ENCODE measurements at places on chromosomes 3 and 15. TPM values are rescaled to one million over a fixed set of nuclear protein-coding genes. Genes with fewer than 3 reads are reported as not detected.

IL17RD gene
- total RNA-seq, result 1.1 TPM

FBXO40 gene
- total RNA-seq, result not detected

AHSG gene
- not detected for total RNA-seq

STRIT1 gene
- total RNA-seq, result not detected

ANKRD34C gene
- total RNA-seq, result not detected

LIPC gene
- 1.3 TPM for total RNA-seq

SH2D7 gene
- not detected for total RNA-seq

CTSH gene
- 7.5 TPM for total RNA-seq

DAZL gene
- total RNA-seq, result not detected

CLRN1 gene
- total RNA-seq, result not detected

WDR76 gene
- 2.7 TPM for total RNA-seq

TMEM207 gene
- total RNA-seq, result not detected

RMDN3 gene
- total RNA-seq, result 14.5 TPM

PLS1 gene
- 0.14 TPM for total RNA-seq

ENTPD3 gene
- total RNA-seq, result 0.14 TPM

ZBED2 gene
- 0.28 TPM for total RNA-seq

CHDH gene
- under 0.01 TPM for total RNA-seq

PLCL2 gene
- total RNA-seq, result 7.4 TPM

TMEM212 gene
- total RNA-seq, result not detected

ISLR gene
- total RNA-seq, result 157 TPM

MKRN2OS gene
- total RNA-seq, result not detected

CYP11A1 gene
- 1.1 TPM for total RNA-seq

SEMA3F gene
- 0.92 TPM for total RNA-seq

All from smooth muscle cell of bladder (primary cell).